Tongue (tissue), 3 donors: ENCODE measurements at places on chromosomes 3 and 15. TPM values are rescaled to one million over a fixed set of nuclear protein-coding genes. Genes with fewer than 3 reads are reported as not detected.

GRCh38 chr3:129033633-129034321 is 26.8 kb upstream of the GP9 start:
- no peak for DNase-seq

- DNase-seq = no peak
Observed at GRCh38 chr3:107265526-107265925, 111.7 kb upstream of the CCDC54 start.

DNA sequence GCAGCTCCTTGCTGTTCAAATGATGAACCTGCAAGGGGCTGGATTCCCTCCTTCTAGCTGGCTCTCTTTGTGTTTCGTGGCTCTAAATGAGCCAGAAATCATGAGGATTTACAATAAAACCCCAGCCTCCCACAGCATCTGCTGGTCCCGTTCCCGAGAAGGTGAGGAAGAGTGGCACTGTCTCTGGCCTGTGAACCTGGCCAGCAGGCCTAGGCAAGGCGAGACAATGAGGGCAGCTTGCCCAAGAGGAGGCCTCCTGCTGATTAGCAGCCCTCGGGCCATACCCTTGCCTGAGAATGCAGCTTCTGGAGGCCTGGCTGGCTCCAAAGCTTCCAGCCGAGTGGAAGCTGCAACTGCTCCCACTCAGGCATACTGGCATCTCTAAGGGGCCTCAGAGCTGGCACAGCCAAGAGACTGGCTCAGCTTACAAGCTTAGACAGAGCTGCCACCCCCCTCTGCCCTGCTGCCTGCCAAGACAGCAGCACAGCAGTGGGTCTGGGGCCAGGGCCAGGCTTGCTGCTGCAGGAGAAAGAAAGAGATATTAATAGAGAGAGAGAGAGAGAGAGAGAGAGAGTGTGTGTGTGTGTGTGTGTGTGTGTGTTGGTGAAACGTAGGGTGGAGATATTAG is 76.5 kb downstream of the HMG20A start:
- DNase-seq = peak; percentile 97

GRCh38 chr3:146164971-146165769 is 4.2 kb upstream of the PLOD2 start:
- DNase-seq = no peak

GRCh38 chr3:52645549-52645948 is 40.2 kb downstream of the PBRM1 start:
- DNase-seq = no peak

DNA sequence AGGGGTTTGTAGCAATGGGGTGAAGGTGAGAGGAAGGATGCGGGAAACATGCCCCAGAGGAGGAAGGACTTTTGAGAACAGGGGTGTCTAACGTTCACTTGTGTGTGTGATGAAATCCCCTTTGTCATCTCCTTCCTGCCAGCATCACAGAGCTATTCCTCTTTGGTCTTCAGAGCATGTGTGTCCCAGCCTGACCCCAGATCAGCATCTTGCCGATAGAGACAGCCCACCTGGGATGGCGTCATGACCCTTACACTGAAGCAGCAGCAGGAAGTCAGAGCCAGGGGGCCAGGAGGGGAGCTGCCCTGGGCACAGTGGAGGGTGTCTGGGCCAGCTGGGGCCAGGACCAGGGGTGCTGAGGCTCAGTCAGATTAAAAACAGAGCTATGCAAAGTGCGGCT is 29.9 kb upstream of the GRIP2 start:
- no peak for DNase-seq

ZNF502 gene
- 10.5 TPM for total RNA-seq
